Stimulated activated CD4-positive, alpha-beta T cell treated with anti-CD3 and anti-CD28 coated beads, TNF-alpha, amount 100 ng/mL, for 24 hours (primary cell): ENCODE measurements at places on chromosomes 12 and 14.

GRCh38 chr14:32509632-32510187 is 180.6 kb downstream of the AKAP6 start:
- no peak for DNase-seq

GRCh38 chr12:49881415-49882247 is 22.1 kb downstream of the FAIM2 start:
- DNase-seq = no peak

- DNase-seq = peak; percentile 24
These were observed 48.8 kb downstream of the LRCOL1 start for GRCh38 chr12:132561427-132562156.

DNA sequence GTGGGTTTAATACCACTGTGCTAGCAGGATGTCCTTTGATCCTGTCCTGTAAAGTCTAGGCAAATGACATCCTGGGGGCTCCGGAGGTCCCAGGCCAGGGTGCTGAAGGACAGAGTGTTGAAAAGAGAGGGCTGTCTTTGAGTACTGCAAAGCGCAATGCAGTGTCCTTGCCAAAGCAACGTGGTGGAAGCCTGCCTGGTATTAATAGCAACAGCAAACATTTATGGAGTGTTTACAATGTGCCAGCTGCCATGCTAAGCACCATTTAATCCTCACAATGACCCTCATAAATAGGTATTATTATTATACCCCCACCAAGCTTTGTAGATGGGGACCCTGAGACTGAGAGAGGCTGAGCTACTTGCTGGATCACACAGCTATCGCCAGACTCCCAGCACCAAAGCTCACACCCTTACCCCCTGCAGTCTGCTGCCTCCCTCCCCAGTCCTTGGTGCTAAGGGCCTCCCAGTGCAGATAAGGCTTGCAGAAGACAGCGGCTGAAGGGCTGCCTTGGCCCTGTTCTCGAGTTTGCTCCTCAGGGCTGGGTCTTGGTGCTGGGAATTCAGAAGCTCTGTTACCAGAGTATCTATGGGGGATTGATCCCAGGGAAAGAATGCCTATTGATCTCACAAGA is 427.7 kb downstream of the FUT8 start:
- no peak for DNase-seq

DNA sequence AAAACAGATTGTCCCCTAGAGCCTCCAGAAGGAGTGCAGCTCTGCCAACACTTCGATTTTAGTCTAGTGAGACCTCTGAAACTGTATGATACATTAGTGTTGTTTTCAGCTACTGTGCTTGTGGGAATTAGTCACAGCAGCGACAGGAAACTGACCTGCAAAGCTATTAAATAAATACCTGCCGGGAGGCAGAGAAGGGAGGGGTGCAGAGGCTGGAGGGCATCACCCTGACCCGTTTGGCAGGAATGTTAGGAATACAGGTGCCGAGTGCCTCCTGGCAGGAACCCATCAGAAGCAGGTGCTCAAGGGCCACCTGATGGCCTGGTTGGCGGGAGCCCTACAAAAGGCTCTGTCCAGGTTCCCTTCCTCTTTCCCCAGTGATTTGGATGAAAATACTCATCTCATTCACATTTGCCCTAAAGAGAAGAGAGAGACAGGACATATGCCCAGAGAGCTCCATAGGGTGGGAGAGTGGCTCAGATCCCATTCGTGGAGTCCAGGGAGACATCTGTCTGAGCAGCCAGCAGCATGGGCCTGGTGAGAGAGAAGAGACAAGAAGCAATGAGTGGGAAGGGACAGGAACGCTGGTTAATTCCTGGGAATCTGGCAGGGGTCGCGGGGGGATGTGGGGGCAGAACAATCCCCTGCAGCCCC is 44.6 kb downstream of the C14orf132 start:
- no peak for DNase-seq

DNA sequence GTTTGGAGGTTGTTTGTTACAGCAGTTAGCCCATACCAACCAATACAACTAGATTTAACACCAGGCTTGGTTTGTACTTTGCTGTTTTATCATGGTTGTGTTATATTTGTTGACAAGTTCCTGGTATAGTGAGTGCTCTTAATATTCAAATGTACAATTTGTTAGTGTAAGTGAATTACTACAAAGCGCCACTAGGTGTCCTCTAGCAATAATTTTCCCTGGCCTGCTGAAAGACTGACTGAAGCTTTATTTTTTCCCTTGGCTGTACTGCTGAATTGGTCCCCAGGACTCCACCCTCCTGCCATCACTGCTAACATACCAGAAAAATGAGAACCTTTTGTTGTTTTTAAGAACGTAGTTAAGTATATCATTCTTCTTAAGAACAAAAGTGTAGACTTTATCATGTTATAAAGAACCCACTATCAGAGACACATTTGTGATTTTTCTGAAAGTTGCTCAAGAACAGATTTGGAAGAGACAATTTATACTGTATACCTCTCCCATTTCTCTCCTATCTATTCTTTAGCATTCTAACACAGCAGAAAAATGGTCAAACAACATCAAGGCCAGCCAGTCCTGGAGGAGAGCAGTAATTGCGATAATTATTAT is 75.3 kb upstream of the FAR2 start:
- DNase-seq = no peak

- no peak for DNase-seq
These were observed 31.0 kb downstream of the ARF6 start for GRCh38 chr14:49923881-49924280.

DNA sequence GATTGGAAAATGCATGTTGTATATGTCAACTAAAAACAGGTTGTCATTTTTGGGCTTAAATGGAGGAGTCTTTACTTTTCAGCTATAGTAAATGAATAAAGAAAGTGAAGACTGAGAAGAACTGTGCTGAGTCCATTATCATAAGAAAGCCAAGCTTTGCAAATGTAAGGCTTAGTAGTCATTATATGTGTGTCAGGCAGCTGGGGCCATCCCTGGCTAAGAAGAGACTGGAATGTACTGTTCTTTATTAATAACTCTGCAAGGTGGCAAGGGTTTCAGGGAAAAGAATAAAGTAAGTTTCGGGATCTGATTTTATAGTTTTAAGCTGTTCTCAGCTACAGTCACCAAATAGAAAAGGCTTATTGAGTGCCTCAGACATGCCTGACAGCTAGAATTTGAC is 48.7 kb downstream of the SRGAP1 start:
- DNase-seq = no peak
